CD8-positive, alpha-beta memory T cell (primary cell): ENCODE measurements at places on chromosomes 11 and 22.

DNA sequence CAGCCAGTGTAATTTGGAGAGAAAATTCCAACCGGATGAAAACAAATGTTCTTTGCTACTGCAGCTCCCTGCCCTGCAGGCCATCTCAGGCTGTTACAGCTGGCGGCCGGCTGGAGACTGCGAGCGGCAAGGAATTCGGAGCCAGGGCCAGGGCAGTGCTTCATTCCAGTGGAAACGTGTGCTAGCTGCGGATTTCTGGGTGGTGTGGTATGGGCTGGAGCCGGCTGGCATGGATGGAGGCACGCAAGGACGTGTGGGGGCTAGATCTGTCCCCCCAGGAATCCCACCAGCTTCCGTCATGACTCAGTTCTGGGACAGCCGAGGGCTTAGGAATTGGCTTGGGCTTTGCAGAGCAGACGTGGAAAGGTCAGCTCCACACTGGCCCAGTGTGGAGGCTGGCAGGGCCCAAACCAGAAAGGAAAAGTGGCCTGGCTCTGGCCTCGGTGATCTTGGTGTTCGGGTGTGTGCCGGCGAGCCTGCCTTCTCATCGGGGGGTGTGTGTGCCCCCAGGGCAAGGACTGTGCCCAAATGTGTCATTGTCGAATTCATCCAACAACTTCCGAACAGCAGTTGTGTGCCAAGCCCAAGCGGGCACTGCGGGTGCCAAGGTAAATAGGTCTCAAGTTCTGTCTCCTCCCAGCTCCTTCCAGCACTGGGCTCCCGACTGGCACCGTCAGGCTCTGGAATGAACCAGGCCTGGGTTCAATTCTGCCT is 48.1 kb upstream of the SHISAL1 start:
- peak; percentile 37 for DNase-seq

GRCh38 chr11:68652683-68653156 is 31.6 kb upstream of the GAL start:
- no peak for DNase-seq

- no peak for DNase-seq
Observed at GRCh38 chr11:65496304-65497140, 2.3 kb upstream of the MALAT1 start.

GRCh38 chr22:45903355-45904135 is 73.4 kb downstream of the WNT7B start:
- DNase-seq: no peak

- no peak for DNase-seq
Observed at GRCh38 chr11:127039591-127039990, 39.0 kb upstream of the KIRREL3 start.

DNA sequence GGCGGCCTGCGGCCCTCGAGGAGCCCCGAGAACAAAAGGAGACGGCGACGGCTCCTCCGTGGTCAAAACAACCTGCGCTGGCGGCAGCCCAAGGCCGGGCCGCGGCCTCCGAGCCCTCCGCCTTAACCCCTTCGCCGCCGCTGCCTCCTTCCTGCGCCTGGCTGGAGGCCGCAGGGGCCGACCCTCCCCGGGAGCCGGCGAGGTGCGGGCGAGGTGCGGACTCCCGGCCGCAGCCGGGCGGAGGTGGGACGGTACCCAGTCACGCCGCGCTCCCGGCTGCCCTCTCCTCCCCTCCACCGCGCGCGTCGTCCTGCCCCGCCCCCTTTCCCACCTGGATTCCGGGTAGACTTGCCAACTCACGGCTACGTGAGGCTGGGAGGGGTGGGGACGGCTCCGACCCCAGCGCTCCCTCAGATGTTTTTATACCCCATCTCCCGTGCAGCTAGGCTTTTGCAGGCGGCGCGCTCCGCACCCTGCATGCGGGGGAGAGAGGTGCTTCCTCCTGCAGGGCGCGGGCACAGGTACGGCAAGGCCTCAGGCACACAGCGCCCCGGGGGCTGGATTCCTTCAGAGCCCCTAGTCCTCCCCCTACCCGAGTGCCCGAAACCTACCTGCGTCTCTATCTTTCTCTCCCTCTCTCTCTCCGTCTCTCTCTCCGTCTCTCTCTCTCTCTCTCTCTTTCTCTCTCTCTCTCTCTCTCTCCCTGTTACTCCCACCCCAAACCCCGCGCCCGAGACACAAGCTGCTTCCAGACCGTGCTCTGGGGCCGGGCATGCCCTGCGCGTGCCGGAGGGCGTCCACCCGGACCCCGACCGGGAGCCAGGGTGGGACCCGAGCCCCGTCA is 2.0 kb downstream of the PDGFB start:
- peak; percentile 39 for DNase-seq

DNA sequence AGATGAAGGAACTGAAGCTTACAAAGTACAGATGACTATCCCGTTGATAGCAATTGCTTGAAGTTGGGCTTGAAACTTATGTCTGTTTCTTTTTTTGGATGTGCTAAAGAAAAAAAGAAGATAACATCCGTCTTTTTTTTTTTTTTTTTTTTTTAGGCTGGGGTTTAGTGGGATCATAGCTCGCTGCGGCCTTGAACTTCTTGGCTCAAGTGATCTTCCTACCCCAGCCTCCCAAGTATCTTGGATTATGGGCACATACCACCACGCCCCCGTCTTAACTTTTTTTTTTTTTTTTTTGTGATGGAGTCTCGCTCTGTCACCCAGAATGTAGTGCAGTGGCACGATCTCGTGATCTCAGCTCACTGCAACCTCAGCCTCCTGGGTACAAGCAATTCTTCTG is 40.8 kb upstream of the SCN3B start:
- DNase-seq: no peak

DNA sequence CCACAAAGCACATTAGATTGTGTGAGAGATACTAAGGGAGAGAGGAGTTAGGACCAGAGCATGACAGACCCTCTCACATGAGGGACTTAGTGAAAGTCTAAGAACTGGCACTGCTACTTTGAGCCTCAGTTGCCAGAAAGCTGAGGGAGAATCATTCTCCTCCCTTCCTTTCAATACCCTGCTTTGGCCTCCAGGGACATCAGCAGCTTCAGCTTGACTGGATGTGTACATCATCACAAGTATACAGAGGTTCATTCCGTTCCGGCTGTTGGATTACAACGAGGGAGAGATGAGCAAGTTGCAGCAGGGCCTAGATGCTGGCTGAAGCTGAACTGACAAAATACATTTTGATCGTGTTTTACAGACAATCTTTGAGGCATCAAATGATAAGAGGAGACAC is 15.7 kb upstream of the ANO5 start:
- DNase-seq: no peak

DNA sequence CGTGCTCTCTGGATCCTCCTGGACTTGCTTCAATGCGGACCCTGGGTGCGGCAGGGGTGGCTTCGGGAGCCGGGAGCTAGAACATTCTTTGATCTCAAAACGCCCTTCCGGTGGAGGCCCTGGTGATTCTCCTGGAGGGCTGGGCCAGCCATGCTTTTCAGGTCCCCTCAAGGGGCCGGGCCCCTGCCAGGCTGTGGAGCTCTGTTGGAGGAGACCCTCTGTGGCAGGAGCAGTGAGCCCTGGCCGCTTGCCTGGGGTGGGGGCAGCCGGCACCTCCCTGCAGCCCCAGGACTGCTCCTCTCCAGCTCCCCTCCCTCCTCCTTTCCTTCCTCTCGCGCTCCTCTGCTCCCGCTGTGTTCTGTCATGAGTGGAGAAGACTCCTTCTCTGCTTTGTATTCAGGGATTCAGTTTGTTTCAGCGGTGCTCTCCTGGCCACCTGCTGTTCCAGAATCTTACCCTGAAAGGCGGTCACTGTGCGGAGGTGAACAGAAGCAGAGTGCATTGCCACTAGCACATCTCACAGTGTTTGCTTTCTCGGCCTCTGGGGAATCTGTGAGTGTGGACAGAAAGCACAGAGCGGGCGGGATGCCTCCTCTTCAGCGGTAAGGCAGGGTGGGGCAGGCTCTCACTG is 289.1 kb downstream of the TBC1D22A start:
- no peak for DNase-seq

- no peak for DNase-seq
Observed at GRCh38 chr11:14565845-14566244, 45.7 kb upstream of the PSMA1 start.

GRCh38 chr11:122963961-122964360 is 17.7 kb downstream of the BSX start:
- DNase-seq: no peak

DNA sequence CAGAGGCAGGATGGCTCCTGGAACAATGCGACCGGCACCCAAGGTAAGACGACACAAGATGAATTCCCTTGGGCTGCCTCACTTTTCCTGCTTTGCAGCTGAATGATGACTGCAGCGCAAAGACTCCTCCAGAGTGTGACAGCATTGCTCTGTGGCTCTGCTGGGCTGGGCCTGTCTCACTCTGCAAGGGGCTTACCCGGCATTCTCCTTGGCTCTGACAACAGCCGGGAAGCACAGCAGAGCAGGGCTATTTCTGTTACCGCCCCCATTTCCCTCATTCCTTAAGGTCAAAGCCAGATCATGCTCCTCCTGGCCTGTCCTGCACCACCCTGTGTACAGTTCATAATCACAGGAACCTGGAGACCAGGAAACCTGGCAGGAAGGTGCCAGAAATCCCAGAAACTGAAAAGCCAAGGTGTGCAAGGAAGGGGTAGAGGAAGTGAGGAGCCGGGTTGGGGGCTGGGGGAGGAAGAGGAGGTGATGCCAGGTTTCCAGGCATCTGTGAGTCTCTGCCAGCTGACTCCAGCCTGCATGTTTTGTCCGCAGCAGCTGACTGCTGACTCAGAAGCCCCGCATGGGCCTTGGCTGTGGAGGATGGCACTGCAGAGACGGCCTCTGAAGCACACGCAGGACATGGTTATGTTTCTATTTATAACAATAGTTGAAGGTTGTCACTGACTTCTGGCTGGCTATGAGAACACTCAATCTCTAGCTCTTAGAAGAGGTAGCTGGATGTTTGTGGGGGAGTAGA is 113.6 kb downstream of the MICAL3 start:
- DNase-seq: no peak

GRCh38 chr11:63535734-63536133 is 874 bp upstream of the PLAAT4 start:
- peak; percentile 28 for DNase-seq

DNA sequence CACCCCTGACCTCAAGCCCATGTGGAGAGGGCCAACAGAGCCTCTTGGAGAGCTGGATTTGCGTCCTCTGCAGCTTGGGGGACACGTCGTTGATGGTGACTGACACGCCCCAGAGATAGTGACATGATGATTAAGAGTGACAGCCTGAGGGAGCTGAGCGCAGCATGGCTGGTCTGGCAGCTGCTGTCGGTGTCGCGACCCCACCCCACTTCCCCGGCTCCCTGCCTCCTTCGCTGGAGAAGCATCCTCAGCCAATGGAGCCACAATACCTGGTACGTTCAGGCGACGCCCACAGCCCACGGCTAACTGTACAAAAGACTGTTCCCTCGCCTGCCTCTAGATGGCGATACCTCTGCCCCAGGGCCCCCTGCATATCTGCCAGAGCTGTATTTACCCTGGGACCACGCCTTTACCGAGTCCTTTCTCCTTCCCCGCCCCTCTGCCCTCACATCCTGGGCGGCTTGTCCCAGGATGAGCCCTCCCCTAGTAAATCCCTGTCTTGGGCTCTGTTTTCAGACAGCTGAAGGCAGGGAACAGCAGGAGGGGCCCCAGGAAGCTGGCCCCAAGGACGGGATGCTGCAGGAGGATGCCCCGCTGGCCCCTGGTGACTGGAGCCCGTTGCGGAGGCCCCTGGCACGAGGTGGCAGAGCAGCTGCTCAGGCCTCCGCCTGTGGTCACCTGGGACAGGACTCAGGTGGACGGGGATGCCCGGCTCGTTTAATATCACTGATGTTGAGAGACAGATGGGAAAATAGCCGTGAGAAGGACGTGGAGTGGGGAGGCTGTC is 90.6 kb downstream of the RPS6KA4 start:
- DNase-seq: peak; percentile 65

DNA sequence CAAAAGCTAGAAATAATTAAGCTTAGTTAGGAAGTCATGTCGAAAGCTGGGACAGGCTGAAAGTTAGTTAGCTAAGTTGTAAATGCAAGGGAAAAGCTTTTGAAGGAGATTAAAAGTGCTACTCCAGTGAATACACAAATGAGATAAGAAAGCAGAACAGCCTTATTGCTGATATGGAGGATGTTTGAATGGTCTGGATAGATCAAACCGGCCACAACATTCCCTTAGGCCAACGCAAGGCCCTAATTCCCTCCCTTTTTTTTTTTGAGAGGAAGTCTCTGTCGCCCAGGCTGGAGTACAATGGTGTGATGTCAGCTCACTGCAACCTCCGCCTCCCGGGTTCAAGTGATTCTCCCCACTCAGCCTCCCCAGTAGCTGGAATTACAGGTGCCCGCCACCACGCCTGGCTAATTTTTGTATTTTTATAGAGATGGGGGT is 23.3 kb upstream of the WEE1 start:
- no peak for DNase-seq

DNA sequence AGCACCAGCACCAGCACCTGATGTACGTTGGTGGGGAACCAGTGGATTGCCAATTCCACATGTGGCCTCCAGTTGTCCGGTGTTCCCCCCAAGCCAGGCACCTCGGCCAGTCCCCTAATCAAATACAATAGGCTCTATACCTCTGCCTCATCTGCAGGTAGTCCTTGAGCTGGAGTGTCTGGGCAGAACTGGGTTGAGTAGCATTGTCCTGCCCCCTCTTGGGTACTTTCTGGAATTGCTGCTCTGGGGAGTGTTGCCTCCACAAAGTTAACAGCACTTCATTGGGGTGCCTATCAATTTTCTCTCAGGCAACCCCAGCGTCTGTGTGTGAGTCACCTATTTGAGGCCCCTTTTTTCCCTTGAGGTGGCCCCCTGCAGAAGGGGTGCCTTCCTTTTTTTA is 413.0 kb upstream of the LARGE1 start:
- DNase-seq: no peak

DNA sequence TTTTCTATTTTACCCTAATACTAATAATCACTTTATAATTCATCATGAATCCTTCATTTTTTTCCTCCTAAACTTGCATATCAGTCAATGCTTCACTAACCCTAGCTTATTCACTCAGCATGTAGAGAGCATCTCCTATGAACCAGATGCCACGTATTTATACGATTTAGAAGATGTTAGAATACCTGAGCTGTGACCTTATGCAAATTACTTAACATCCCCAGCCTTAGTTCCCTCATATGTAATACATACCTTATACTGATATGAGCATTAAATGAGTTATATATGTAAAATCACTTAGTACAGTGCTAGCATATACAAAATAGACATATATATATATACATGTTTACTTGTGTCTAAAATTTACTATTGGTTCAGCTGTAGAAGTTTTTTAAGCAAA is 9.0 kb downstream of the FAM76B start:
- no peak for DNase-seq

DNA sequence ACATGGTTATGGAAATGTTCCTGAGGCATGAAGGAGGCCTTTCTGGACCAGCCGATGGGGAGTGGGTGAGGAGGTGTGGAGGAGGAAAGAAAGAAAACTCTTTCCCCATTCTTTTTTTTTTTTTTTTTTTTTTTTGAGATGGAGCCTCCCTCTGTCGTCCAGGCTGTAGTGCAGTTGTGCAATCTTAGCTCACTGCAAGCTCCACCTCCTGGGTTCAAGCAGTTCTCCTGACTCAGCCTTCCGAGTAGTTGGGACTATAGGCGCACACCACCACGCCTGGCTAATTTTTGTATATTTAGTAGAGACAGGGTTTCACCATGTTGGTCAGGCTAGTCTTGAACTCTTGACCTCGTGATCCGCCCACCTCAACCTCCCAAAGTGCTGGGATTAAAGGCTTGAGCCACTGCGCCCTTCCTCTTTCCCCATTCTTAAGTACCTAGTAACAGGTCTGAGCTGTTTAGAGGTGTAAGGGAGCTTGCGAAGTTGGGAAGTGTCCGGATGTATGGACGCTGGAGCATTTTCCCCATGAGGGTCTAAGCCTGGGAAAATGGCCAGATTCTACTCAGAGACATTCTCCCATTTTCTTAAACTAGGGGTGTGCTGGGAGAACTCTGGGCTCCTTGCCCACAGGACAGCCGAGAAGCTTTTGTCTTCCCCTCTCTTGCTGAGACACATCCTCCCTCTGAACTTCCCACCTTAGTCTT is 135.8 kb downstream of the TEAD1 start:
- DNase-seq: no peak
